ENCODE measurements at places on chromosomes 4 and X.

DNA sequence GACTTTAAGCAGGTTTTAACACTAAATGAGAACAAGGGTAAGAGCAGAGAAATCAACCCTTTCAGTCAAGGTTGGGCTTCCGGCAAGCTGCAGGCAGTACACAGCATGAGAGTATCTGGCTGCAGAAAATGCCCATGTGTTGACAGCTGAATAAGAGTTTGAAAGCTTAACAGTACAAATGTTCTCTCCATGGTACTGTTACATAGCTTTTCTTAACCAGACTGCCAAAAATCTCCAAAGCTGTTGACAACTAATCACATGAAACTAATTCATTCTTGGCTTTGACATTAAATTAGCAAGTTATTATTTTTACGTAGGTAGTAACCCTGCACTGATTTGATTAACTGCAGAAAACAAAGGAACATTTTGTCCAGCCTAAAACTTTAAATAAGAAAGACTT, 153.5 kb downstream of the SLC10A7 start:
- no peak for DNase-seq

- DNase-seq = no peak
These were observed 1559.6 kb upstream of the IGFBP7 start for GRCh38 chr4:58669783-58670182.

GRCh38 chrX:153226344-153227185, 47.5 kb downstream of the MAGEA1 start:
- no peak for DNase-seq

GRCh38 chrX:66163849-66164411, at the start of gene HEPH:
Gene HEPH, plus strand, starts transcription at chrX:66164247. Its CDS starts 6,324 bp downstream, at chrX:66170571.
- no peak for DNase-seq

DNA sequence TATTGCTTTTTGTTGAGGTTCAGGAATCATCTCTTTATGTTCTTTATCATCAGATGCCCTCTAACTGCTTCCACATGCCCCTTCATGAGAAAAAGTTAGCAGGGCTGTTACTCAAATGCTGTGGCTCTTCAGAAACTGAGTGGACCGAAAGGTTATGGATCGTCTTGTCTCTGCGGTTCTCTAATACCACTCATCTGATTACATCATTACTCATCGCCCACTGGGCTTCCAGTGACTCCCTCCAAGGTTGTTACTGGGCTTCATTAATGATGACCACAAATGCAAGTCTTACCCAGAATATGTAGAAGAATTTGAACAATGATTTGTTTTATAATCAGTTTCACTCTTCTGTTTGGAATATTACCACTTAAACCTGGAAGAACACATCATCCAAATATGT, 67.7 kb downstream of the RWDD4 start:
- no peak for DNase-seq

Measured in T-helper 2 cell (primary cell).